Right atrium auricular region (tissue), 2 donors: ENCODE measurements at places on chromosomes 6 and 20. TPM values are rescaled to one million over a fixed set of nuclear protein-coding genes. Genes with fewer than 3 reads are reported as not detected.

Gene PRR18
- not detected for total RNA-seq

- no peak overlapping the region for H3K4me3 ChIP-seq
- no peaks in the 10 kb centered on the region for H3K36me3 ChIP-seq
- no peaks in the 10 kb centered on the region for H3K4me1 ChIP-seq
- H3K27me3 ChIP-seq = no peaks in the 10 kb centered on the region
- H3K27ac ChIP-seq = no peak overlapping the region
- DNase-seq = no peak
Measured at GRCh38 chr20:8254911-8255582, 123.0 kb downstream of the PLCB1 start.

Gene C20orf96
- total RNA-seq = 3.4 TPM

Gene CDH4
- 0.94 TPM for total RNA-seq

DNA sequence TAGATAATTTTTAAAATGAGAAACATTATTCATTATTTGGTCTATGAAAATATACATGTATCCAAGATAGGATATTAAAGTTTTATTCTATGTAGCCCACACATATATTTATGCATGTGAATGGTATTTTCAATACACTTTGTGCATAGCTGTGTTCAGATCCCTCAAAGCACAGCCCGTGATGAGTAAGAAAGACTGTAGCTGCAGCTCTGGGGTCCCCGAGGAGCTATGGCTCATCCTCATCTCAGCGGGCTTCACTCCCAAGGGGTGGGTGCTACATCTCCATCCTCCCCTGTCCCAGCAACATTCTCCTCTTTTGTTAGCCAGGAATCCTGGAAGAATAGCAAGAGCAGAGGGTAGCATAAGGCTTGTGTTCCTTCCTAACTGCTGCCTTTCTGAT, 130.8 kb downstream of the SAMD5 start:
- no peaks in the 10 kb centered on the region for H3K4me1 ChIP-seq
- no peaks in the 10 kb centered on the region for H3K27me3 ChIP-seq
- no peak overlapping the region for H3K4me3 ChIP-seq
- H3K36me3 ChIP-seq = no peaks in the 10 kb centered on the region
- DNase-seq = no peak
- H3K27ac ChIP-seq = no peak overlapping the region

DNA sequence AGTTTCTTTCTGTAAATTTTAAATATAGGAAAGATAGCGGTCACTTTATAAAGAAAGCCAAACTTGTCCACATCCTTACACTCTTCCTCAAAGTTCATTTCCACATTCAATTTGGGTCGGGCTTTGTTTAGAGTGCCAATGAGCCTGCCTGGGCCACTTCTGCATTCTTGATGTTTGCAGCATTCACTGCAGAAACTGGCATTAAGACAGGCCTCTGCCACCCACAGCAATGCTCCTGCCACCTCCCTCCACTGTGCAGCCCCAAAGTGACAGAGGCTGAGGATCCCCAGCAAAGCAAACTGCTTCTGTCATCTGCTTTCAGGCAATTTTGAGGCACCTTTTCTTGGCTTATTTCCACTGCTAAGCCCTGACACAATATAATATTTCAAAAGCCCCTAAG, 61.2 kb downstream of the TNFAIP3 start:
- DNase-seq = no peak
- H3K36me3 ChIP-seq = no peaks in the 10 kb centered on the region
- no peaks in the 10 kb centered on the region for H3K27me3 ChIP-seq
- no peak overlapping the region for H3K4me3 ChIP-seq
- no peaks in the 10 kb centered on the region for H3K4me1 ChIP-seq
